ENCODE measurements at places on chromosomes 4 and X.

- H3K4me3 ChIP-seq: no peak overlapping the region
- no peak overlapping the region for H3K27ac ChIP-seq
Observed at GRCh38 chrX:84747516-84747915, 245.3 kb upstream of the HDX start.

DNA sequence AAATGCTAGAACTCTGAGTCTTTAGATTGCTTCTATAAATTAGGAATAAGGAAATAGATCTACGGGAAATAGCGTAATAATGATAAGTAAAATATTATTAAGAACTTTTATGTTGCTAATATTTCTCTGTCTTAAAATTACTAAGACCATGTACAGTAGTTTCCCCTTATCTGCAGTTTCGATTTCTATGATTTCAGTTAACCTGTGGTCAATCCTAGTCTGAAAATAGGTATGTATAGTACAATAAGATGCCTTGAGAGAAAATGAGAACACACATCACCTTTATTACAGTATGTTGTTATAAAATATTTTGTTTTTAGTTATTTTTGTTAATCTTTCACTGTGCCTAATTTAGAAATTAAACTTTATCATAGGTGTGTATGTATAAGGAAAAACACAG lies 92.6 kb downstream of the CCSER1 start:
- no peak for DNase-seq
- no peaks in the 10 kb centered on the region for H3K36me3 ChIP-seq
- no peak overlapping the region for H3K27ac ChIP-seq

- no peak overlapping the region for H3K4me3 ChIP-seq
- H3K27ac ChIP-seq: no peak overlapping the region
- no peaks in the 10 kb centered on the region for H3K36me3 ChIP-seq
- no peak for DNase-seq
- no peaks in the 10 kb centered on the region for H3K4me1 ChIP-seq
Observed at GRCh38 chr4:24764345-24764744, 31.0 kb upstream of the SOD3 start.

DNA sequence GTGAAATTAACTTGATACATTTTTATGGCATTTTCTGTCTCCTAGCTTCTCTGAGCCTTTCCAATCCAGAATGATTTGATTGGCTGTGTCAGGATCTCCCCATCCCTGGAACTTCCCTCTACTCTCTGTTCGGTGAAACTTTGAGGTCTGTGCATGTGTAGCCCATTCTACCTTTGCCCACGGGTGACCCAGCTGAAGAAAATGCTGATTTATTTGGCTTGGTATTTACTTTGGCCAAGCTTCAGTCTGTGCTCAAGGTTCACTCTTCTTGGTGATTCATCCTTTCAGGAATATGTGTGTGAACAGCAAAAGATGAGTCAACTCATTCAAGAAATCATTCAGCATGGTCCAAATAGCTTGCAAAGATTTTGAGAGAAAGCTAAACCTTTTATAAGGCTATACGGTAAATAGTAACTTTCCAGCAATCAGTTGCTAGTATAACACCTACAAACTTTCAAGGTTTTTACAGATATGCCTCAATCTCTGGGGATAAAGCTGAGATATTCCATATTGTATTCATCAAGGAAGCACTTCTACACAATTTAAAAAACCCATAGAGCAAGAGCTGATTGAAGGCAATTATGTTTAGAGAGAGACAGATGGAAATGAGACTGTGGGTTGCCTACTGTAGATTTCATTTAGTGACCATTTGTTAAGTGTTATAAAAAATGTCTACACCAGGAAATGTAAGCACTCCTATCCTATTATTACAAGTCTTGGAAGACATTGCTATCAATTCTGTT lies 233.9 kb upstream of the CXXC4 start:
- no peak for DNase-seq
- H3K27ac ChIP-seq: no peak overlapping the region
- no peak overlapping the region for H3K4me3 ChIP-seq
- peaks cover 3% of the 10 kb centered on the region for H3K36me3 ChIP-seq
- no peaks in the 10 kb centered on the region for H3K4me1 ChIP-seq
- no peaks in the 10 kb centered on the region for H3K27me3 ChIP-seq

GRCh38 chr4:151888367-151888866 lies 127.6 kb upstream of the GATB start:
- DNase-seq: no peak
- H3K4me1 ChIP-seq: no peaks in the 10 kb centered on the region
- no peaks in the 10 kb centered on the region for H3K36me3 ChIP-seq
- no peak overlapping the region for H3K27ac ChIP-seq

GRCh38 chr4:82429728-82430192 lies 502 bp downstream of the HNRNPDL start:
- H3K4me3 ChIP-seq: peak overlapping the region; percentile 98
- no peak for DNase-seq
- H3K27me3 ChIP-seq: no peaks in the 10 kb centered on the region
- peak overlapping the region; percentile 99 for H3K27ac ChIP-seq
- H3K36me3 ChIP-seq: no peaks in the 10 kb centered on the region

DNA sequence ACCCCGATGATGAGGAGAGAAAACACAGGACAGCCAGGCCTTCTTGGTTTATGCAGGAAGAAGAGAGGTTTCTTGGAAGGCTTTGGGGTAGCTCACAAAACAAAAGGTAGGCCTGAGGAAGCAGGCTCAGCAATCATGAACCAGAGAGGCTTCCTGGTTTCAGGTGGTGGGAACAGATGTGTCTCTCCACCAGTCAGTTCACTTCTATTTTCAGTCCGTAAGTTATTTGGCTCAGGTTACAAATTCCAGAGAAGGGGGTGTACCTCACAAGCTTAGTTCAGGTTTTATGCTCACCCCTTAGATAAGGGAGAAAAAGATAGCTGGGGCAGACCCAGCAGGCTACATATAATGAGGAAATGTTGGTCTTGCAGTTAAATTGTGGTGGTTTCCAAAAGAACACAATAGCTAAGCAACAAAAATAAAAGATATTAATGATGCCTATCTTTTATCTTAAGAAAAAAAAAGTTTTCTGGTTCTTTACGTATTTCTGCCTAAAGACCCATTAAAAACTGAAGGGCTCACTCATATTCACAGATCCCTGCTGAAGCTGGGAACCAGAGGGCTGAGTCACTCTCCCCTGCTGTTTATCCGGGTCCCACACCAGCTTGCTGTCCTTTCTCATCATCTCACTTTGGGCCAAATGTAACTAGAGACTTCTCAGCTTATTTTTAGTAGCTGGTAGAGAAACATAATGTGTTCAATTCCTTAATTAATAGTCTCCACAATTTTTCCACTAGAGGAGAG lies 177.0 kb downstream of the CAMK2D start:
- H3K27me3 ChIP-seq: no peaks in the 10 kb centered on the region
- H3K36me3 ChIP-seq: no peaks in the 10 kb centered on the region
- DNase-seq: no peak

DNA sequence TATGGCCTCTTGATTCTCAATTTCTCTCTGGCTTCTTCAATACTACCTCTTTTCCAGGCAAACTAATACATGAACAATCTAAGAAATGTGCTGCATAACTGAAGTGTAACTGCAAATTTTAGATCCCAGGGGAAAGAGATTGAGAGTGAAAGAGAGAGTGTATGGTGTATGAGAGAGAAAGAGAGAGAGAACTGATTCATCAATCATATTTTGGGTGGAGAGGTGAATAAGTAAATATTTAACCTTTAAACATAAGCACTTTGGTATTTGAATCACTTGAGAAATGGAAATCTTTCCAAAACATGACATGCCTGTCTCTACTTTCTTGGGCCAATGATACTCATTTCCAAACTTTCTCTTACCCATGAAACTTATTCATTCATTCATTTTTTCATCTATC lies 147.2 kb upstream of the DIPK2B start:
- no peaks in the 10 kb centered on the region for H3K36me3 ChIP-seq
- H3K27me3 ChIP-seq: no peaks in the 10 kb centered on the region
- H3K27ac ChIP-seq: no peak overlapping the region
- DNase-seq: no peak

DNA sequence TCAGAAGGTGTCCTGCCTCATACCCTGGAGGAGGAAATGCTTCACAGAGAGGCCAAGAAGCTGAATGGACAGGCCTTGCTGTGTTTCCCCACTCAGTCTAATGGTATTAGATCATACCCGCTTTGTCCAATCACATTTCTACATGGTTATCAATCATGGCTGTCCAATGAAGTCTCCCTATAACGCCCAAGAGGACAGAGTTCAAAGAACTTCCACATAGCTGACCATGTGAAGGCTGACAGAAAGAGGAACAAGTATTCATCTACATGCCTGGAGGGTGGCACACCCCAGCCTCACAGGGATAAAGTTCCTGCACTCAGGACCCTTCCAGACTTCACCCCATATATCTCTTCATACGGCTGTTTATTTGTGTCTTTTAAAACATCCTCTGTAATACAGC lies 123.4 kb downstream of the MANBA start:
- no peaks in the 10 kb centered on the region for H3K4me1 ChIP-seq
- no peaks in the 10 kb centered on the region for H3K36me3 ChIP-seq
- H3K27me3 ChIP-seq: no peaks in the 10 kb centered on the region
- no peak overlapping the region for H3K4me3 ChIP-seq
- DNase-seq: no peak

DNA sequence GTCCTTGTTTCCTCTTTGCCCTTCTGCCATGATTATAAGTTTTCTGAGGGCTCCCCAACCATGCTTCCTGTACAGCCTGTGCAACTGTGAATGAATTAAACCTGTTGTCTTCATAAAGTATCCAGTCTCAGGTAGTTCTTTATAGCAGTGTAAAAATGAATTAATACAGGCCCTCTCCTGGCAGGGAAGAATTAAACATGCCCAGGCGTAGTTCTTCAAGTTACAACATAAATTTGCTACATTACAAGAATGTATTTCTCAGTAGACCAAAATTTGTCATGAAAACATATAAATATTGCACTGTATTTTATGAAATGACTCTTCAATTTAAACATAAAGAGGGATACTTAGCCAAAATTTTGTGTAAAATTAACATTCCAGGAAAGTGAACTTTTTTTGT lies 1089.9 kb upstream of the PCDH10 start:
- no peak overlapping the region for H3K4me3 ChIP-seq
- H3K36me3 ChIP-seq: no peaks in the 10 kb centered on the region
- no peaks in the 10 kb centered on the region for H3K27me3 ChIP-seq
- DNase-seq: no peak
- no peak overlapping the region for H3K27ac ChIP-seq

- DNase-seq: no peak
- H3K4me3 ChIP-seq: no peak overlapping the region
- H3K4me1 ChIP-seq: no peaks in the 10 kb centered on the region
- no peaks in the 10 kb centered on the region for H3K27me3 ChIP-seq
Observed at GRCh38 chr4:189858435-189858834, 82.2 kb upstream of the FRG1 start.

Data from testis (tissue), 5 donors.